Activated CD8-positive, alpha-beta memory T cell treated with anti-CD3 and anti-CD28 coated beads, Interleukin-2, amount 50 U/mL, for 4 hours (primary cell): ENCODE measurements at places on chromosomes 16 and 17.

GRCh38 chr17:59427425-59427921 lies 96.0 kb downstream of the YPEL2 start:
- peak; percentile 23 for DNase-seq

- peak; percentile 24 for DNase-seq
Measured at GRCh38 chr17:43545383-43545632, 832 bp downstream of the ETV4 start.

DNA sequence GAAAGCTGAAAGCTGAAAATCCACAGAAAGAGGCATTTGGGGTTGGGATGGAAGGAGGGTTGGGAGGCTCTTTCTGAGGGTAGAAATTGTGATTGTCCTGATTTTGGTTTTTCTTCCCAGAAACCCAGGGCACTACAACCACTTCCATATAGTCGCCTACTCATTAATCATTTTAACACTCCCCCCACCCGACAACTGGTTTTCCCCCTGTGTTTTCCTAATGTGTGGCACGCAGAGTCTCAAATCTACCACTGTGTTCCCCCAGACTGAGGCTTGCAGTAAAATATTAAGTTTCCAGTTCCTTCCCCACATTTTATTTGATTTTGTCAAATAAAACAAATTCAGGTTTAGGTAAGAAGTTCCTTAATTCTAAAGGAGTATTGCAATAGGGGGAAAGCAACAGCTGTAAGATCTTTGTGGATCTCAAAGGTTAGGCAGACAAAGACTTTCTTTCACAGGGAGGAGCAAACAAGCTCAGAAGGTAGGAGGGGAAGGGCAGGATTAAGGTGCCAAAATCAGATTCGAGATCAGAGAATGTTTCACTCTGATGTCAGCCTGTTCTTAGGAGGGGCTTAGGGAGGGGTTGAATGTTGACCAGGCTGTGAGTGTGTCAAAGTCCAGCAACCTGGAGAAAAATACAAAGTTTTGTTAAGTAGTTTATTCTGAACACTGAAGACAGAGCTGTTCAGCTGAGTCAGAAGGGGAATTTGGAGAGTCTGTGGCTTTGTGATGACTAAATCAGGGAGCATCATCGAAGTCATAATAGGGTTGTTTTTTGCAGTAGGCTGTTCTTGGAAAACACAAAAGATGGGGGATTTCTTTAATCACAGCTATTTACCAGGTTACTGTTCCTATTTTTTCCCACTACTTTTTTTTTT lies 3.6 kb downstream of the ZNF267 start:
- DNase-seq: peak; percentile 37

DNA sequence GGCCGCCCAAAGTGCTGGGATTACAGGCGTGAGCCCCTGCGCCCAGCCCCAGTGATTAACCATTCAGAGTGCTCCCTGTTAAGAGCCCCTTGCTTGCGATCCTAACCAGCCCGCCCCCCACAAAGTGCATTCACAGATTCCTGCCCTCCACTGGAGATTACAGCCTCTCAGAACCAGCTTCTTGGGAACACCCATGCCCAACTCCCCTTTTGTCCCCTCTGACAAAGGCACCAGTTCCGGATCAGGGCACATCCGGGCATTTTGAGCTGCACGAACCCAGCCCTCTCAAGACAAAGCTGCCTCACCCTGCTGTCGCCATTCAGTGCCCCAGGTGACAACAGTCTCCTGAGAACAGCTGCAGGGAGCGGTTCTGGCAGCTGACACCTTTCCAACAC lies 848 bp upstream of the KRT19 start:
- DNase-seq: no peak

GRCh38 chr17:44607836-44608690 lies 48.2 kb upstream of the MEIOC start:
- DNase-seq: no peak

- peak; percentile 32 for DNase-seq
Measured at GRCh38 chr16:69150146-69150865, 17.9 kb downstream of the UTP4 start.

- no peak for DNase-seq
Measured at GRCh38 chr16:8047736-8048135, 542.6 kb downstream of the TMEM114 start.

DNA sequence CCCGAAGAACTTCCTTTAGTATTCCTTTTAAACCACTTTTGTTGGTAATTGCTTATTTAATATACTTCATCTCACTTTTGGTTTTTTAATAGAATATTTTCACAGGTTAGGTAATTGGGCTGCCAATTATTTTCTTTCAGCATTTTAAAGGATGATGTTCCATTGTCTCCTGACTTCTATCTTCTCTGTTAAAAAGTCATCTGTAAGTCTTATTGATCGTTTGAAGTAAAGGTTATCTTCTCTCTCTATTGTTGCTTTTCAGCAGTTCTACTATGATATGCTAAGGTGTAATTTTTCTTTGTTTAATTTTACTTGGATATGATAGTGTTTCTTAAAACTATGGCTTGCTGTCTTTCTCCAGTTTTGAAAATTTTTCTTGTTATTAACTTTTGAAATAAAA lies 307.5 kb downstream of the MAP2K4 start:
- no peak for DNase-seq

- peak; percentile 36 for DNase-seq
Measured at GRCh38 chr17:8041249-8041928, 2.5 kb downstream of the ALOX15B start.

DNA sequence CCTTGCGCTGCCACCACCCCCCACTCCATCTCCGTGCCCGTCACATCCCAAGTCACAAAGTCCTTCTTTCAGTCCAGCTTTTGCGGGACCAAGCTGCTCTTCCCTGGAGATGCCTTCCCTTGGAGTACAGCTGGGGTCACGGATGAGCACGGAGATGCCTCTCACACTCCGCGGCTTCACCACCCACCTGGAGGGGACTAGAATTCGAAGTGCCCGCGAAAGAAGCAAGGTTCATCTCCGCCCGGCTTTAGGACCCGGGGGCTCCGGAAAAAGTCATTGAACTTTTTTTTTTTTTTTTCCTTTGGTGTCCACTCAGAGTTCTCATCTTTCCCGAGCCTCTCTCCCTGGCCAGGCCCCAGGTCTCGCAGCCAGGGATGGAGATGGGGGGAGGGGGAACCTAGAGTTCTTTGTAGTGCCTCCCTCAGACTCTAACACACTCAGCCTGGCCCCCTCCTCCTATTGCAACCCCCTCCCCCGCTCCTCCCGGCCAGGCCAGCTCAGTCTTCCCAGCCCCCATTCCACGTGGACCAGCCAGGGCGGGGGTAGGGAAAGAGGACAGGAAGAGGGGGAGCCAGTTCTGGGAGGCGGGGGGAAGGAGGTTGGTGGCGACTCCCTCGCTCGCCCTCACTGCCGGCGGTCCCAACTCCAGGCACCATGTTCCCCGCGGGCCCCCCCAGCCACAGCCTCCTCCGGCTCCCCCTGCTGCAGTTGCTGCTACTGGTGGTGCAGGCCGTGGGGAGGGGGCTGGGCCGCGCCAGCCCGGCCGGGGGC lies at the start of gene FKBP10:
TSS of gene FKBP10 (plus strand) at position 624 of the 771 bp plus-strand sequence. CDS start at position 655, 31 bp downstream.
- DNase-seq: peak; percentile 40

GRCh38 chr17:2814481-2815341 lies 18.5 kb downstream of the RAP1GAP2 start:
- DNase-seq: peak; percentile 91

DNA sequence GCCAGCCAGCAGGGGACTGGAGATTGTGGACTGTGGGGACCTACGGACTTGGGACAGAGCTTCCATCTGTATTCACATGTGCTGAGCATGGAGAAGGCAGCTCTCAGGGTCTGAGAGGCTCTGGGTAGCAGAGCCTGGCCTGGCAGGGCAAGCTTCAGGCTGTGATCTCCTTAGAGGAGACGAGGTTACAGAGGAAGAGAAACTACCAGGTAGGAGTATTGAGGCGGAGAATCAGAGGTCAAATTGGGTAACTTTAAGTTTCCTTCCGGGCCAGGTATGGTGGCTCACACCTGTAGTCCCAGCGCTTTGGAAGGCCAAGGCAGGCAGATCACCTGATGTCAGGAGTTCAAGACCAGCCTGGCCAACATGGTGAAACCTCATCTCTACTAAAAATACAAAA lies 8.8 kb downstream of the CTNS start:
- no peak for DNase-seq

DNA sequence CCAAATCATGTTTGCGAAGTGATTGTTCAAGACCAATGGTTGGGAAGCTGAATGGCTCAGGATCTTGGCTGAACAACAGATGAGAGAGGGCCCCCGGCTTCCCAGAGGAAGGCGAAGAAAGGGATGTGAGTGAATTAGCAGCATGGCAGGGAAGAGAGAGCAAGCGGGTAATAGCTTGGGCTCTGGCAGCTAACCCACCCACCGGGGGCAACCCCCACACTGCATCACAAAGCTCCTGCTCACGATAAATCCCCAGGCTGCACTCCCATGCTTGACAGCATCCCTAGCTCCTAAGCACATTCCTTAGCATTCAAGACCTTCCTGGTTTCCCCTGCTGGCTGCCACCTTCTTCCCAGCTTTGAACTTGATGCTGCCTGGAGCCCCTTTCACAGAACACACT lies 26.2 kb upstream of the EMP2 start:
- DNase-seq: no peak

DNA sequence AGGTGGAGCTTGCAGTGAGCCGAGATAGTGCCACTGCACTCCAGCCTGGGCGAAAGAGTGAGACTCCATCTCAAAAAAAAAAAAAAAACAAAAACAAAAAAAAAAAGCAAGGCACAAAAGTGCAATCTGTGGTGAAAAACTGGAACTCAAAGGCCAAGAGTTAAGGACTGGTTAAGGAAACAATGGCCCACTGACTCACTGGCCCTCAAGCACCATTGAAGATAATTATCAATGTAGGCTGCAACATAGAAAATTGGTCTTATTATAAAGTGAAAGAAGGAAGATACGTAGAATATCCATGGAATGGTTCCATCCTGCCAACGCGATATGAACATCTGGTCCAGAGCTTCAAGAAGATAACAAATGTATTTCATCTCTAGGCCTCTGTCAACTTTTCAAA lies 444.2 kb downstream of the SOX9 start:
- DNase-seq: no peak

- DNase-seq: no peak
Measured at GRCh38 chr16:12584488-12585233, 219.0 kb downstream of the CPPED1 start.

DNA sequence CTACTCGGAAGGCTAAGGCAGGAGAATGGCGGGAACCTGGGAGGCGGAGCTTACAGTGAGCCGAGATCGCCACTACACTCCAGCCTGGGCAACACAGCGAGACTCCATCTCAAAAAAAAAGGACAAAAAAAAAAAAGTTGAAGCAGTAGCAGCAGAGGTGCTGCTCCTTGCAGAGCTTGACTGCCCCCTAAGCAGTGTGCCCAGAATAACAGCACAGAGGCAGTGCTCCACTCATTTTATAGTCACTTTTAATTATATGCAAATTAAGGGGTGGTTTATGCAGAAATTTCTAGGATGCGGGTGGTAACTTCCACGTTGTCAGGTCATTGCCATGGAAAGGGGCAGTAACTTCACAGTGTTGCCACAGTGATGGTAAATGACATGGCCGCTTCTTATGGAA lies 54.3 kb upstream of the NOL11 start:
- no peak for DNase-seq

DNA sequence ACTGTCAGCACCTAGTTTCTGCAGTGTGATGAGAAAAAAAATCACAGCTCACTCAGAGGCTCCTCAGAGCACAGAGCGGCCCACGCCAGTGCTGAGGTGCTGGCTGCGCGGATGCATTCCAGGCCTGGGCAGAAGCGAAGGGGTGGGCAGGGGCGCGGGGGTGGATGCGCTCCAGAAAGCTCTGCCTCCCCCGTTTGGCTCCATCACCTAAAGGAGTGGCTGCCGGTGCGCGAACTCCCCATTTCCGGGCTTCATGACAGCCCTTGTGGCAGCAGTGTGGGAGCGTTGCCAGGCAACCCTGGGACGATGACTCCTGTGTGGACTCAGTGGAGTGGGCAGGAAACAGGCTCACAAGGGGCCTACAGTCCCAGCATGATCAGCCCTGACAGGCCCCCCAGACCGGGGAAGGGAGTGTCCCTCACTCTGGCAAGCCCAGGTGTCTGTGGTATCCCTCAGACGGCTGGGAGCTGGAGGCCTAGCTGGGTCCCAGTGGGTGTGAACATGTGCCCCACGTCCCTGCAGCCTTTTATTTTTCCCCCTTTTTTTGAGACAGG lies 32.8 kb upstream of the NUDT16L1 start:
- DNase-seq: peak; percentile 87

- no peak for DNase-seq
Measured at GRCh38 chr16:63921737-63922295, 1200.0 kb downstream of the CDH11 start.

- peak; percentile 57 for DNase-seq
Measured at GRCh38 chr17:44198721-44199552, 747 bp downstream of the ATXN7L3 start.

GRCh38 chr16:85982563-85982939 lies 83.6 kb downstream of the IRF8 start:
- DNase-seq: no peak

DNA sequence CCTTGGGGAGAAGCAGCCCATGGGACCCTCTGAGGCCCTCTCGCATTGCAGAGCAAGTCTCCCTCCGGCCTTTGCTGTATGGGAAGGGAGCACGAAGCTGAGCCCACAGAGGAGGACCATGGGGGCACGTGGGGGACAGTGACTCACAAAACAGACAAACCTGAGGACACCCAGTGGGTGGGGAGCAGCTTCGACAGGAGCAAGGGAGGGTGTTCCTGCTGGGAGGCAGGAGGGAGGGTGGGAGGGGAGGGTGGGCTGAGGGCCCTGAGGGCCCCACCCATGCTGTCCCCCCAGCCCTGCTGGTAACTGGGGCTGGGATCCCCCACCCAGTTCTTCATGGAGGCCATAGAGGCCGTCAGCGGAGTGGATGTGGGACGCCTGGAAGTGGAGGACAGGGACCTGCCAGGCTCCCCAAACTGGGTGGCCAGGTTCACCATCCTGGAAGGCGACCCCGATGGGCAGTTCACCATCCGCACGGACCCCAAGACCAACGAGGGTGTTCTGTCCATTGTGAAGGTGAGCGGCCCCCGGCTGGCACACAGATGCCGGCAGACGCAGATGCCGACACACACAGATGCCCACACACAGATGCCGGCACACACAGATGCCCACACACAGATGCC lies 12.5 kb downstream of the SLC22A31 start:
- peak; percentile 24 for DNase-seq

DNA sequence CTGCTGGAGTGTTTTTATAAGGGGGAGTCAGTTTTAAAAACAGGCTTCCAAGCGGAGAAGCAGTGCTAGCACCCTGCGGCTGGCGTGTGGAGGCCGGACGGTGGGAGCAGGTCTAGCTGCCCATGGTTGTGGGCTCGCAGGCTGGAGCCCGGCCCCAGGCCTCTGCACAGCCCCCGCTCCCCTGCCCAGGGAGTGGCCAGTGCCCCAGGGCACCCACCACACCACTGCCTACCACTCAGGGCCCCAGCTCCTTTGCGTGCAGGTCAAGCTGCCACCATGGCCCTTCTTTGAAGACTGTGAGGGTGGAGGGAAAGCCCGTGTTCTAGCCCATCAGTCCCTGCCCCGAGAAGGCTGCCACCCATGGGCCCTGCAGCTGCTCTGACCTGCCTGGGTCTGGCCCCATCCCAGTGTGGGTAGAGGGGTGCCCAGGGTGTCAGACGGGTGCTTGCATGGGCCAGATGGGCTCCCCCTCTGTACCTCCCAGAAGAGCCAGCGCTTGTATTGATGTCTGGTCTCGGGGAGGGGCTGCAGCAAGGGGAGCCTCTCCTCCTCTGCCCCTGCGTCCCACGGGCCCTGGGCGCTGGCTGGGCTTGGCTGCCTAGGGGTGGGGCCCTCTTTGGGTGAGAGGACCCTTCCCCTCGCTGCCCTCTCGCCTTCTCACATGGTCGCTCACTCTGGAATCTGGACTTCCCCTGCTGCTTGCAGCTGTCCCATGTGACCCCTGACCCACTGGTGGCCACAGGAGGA lies 1.5 kb upstream of the NUDT16L1 start:
- DNase-seq: no peak
